ENCODE measurements at places on chromosomes 2 and 18.

GRCh38 chr2:69059731-69060290 is 46.8 kb downstream of the ANTXR1 start:
- DNase-seq, result no peak

GRCh38 chr2:237571551-237571950 is 5.2 kb downstream of the PRLH start:
- DNase-seq, result no peak

DNA sequence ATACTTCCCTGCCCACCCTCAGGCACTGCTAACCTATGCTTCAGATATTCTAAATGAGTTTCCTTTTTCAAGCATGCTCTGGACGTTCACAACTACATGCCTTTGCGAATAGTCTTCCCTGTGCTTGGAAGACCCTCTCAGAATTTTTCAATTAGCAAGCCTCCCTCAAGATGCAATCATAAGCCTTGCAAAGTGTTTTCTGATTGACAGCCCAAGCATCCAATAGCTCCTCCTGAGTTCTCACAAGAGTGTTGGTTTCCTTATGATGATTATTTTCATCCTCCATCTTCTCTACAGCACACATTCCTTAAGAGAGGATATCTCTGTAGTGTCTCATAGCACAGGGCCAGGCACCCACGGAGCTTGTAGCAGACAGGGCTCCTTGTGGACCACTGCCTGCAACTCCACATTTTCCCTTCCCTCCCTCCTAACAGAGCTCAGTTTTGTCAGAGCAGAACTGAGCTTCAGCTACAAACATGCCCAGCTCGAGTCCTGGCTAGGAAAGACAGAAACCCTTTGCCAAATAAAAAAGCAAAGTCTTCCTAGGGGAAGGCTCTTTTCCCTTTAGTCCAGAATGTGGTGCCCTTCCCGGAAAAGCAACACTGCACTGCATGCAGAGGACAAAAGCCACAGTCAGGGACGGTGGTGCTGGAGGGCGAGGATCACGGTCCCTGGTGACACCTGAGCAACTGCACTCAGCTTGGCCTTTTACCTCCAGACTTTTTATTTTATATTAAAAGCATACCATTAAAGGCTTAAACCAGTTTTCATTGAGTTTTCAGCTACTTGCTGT is 819.8 kb upstream of the ID2 start:
- DNase-seq, result no peak

GRCh38 chr2:156445296-156446220 is 9.4 kb downstream of the GPD2 start:
- no peak for DNase-seq

DNA sequence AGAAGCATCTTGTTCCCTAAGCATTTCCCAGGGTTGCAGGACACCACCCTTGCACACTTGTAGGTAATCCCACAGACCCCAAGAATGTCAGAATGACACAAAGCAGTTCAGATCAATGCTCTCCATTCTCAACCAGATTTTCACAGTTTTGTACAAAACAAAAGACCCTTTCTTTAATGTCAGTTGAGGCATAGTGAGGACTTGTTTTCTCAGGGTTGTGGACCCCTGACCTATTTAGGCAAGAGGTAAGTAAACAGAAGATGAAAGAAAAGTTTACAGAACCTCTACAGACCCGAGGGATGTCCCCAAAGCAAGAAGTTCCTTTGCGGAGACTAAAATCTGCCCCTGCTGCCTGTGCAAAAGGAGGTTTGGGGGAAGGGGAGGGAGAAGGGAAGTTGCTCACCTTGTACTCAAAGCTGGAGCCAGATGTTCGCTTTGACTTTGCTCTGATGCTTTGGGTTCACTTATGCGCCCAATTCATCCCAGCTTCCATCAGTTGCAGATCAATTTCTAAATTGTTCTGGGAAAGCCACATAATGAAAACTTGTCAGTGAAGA is 635.4 kb downstream of the EPHA4 start:
- peak; percentile 48 for DNase-seq

GRCh38 chr2:145055651-145056050 is 535.7 kb upstream of the ZEB2 start:
- no peak for DNase-seq

- no peak for DNase-seq
These were observed 107.6 kb upstream of the OSR1 start for GRCh38 chr2:19465978-19466377.

- DNase-seq, result no peak
These were observed 58.5 kb upstream of the TWIST2 start for GRCh38 chr2:238789317-238789806.

- DNase-seq, result no peak
These were observed 391.5 kb upstream of the VWC2L start for GRCh38 chr2:214019229-214019972.

- no peak for DNase-seq
These were observed 9.9 kb downstream of the SH2D6 start for GRCh38 chr2:85428343-85428881.

DNA sequence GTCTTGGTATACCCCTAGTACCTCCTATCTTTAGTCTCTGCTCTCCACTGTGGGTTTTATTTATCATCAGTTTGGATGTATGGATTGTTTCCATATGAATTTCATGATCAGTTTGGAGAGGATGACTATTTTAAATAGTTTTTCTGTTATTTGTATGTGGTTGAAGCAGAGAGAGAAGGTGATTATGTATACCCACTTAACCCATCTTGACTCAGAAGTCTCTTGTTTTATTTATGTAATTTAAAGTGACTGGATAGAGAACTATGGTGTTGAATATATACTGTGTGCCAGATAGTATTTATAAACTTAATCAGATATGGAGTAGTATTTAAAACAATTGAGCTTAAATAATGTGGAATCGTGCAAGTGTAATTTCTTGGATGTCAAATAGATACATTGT is 39.9 kb downstream of the SMAD4 start:
- no peak for DNase-seq

GRCh38 chr2:223797811-223798721 is 39.3 kb downstream of the AP1S3 start:
- DNase-seq, result peak; percentile 73

DNA sequence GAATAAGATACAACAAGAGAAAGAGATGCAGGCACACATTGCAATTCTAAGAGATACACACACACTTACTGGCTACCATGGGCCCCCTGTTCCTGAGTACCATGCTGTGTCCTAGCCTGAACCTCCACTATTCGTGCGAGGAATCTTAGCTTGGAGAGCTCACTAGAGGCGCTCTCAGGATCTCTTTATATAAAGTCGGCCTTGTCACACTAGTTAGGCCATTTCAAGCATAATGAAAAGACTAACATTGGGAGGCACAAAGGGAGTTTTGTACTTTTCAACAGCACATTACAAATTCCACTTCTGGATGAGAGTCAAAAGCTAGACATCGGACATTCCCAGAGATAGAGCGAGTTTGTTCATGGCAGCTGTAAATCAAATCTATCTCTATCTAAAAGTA is 365.2 kb downstream of the DSEL start:
- DNase-seq, result peak; percentile 95

DNA sequence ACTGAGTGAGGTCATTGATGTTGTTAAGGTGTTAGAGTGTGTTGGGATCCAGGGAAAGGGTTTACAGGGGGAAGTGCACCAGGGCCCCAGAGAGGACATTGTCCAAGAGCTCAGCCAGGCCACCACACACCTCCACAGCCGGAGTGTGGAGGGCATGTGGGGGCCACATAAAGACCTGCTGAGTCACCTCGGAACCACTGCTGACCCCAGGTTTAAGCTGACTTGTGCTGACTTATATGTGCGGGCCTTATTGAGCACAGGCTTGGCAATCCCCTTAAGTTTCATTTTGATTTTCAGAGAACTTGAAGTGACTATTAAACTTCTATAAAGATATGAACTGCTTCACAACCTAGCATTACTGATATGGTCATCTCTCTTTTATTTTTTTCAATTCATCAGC is 166.2 kb upstream of the MAP3K20 start:
- DNase-seq, result no peak

DNA sequence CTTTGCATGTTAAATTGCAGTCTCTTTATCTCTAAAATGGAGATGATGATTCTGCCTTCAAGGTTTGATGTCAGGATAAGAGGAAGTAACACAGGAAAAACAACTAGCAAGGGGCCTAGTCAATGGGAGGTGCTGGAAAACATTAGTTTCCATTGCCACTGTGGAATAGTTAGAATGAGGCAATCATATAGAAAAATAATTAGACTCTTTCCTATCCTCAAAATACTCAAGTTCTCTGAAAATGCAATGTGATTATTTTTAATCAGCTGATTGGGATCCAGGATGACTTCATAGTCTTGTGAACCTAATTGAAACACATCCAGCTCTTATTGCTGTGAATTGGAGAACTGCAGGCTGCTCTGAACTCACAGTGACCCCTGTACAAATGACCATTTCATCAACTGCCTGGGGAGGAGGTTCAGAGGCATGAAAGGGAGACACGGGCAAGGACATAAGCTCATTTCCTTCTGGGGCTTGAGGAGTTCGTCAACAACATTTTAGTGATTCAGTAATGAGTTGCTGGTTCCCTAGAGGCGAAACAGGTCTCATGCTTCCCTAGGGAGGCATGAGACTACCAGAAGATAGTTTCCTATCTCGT is 422.5 kb downstream of the LPIN1 start:
- DNase-seq, result peak; percentile 99

GRCh38 chr2:3459185-3460015 is 59.9 kb downstream of the ADI1 start:
- no peak for DNase-seq

- no peak for DNase-seq
These were observed 197.8 kb downstream of the RDH14 start for GRCh38 chr2:18362696-18363095.

DNA sequence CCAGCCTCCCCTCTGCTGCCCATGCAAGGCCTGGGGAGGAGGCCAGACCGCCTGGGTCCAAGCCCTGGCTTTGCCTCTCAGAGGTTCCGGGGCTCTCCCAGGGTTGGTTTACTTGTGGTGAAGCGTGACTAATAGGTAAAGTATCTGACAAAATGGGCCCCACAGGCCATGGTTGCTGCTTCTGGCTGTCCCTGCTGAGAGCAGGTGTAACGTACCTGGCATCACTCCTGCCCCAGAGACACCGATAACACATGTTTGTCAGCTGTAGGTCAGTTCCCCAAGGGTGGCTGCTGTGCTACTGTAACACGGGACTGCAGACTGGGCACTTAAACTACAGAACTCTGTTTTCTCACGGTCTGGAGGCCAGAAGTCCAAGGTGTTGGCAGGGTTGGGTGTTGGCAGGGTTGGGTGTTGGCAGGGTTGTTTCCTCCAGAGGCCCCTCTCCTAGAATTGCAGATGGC is 34.1 kb downstream of the ODC1 start:
- DNase-seq, result no peak

DNA sequence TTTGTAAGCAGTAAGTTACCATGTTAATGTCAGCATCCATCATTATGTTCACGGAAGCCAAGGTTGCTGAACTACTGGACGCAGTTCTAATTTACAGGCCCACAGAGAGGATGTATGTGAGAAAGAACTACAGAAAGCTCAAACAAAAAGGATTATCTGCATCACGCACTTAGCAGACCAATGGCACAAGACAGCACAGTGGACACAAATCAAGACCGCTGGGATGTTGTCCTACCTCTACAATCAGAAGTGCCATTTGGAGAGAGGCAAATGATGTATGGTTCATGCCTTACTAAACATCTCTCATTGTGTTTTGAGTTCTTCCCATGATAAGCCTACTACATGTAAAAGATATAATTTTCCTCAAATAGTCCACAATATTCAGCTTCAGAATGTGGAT is 330.7 kb upstream of the CHAC2 start:
- no peak for DNase-seq

DNA sequence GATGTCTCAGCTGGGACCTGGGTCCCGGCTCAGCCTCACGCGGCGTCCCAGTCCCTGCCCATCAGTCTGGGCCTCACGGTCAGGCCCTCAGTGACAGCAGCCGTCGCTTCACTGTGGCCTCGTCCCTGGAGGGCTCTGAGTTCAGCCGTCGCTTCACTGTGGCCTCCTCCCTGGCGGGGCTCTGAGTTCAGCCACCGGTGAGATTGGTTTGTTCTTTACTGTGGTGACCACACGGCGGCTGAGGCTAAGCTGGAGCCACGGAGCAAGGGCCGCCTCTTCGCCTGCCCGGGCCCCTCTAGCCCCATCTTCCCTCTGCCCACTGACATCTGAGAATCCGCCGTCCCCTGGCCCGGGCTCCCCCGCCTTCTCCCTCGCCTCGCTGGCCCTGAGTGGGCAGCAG is 51.2 kb downstream of the NFATC1 start:
- no peak for DNase-seq

DNA sequence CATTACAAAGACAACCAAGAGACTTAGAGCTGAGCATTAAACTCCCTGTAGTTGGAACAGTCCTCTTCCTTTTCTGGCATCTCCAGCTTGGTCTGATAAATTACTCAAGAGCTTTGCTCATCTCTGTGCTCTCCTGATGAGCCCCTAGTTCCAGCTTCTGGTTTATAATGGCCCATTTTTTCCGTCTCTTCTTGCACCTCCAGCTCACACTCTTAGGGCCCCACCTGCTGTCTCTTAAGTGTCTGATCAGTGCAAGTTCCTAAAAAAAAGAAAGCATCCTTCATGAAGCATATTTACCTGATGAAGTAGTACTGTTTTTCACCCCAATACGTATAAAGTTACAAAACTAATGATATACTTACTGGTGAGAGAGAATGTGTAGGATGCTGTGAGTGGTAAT is 822.9 kb downstream of the RNF144A start:
- no peak for DNase-seq

GRCh38 chr2:113013336-113013661 is 8.0 kb downstream of the IL36A start:
- DNase-seq, result no peak

- no peak for DNase-seq
These were observed 45.6 kb downstream of the GPC1 start for GRCh38 chr2:240480834-240481623.

DNA sequence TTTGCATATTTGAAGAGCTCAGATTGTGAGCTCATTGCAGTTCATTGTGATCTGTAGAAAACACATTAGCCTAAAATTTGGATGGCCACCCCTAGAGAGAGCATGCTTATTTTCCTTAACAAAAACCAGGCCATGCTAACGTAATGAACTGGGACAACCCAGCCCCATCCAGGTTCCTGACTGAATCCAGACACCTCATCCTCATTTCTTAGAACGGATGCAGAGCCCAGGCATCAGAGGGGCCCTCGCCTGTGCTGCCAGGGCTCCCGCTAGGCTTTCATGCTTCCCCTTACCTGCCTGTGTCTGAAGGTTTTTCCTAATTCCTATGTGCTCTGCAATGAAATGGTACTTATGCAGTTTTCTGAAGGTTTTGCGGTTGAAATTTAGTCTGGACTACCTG is 171.1 kb downstream of the CCDC102B start:
- DNase-seq, result no peak

GRCh38 chr2:240663546-240664190 is 19.0 kb downstream of the AQP12B start:
- peak; percentile 8 for DNase-seq

DNA sequence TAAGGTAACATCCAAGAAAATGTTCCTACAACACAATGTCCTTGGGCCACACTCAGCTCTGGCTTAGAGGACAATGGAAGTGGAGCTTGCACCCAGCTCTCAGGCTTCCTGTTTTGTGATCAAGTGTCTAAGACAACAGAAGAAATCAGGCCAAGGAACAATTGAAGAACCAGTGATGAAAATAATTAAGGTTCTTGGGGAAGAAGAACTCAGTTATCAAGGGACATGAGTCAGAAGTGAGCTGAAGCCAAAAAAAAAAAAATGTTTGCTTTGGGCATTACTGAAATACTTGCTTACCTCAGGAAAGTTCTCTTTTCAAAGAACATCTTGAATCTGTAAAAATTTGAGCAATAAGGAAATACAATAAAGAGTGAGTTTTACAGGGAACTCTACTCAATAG is 299.0 kb downstream of the FBXO15 start:
- no peak for DNase-seq

Data from SK-MEL-5 (cell line).